Activated CD8-positive, alpha-beta memory T cell treated with anti-CD3 and anti-CD28 coated beads, Interleukin-2, amount 10 ng/mL, durations not matched to agents 7 days and 5 days (primary cell): ENCODE measurements at places on chromosomes 7 and 10.

GRCh38 chr10:46556515-46557318, at the start of gene GPRIN2:
Gene GPRIN2 (minus strand): TSS chr10:46556658. CDS start chr10:46550736, 5,922 bp downstream.
- DNase-seq: peak; percentile 38

DNA sequence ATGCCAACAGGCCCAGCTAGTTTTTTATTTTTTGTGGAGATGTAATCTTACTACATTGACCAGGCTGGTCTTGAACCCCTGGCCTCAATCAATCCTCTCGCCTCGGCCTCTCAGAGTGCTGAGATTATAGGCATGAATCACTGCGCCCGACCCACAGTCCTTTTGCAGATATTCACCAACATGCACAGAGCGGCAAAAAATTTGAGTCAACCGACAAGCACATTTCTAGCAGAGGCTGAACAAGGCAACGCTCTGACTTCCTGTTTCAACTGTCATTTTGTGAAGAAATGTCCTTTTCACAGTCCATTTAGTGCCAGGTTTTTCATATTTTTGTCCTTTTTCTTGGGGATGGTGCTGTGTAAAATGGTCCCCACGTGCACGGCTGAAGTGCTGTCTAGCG, 71.1 kb upstream of the KAT6B start:
- DNase-seq: no peak

DNA sequence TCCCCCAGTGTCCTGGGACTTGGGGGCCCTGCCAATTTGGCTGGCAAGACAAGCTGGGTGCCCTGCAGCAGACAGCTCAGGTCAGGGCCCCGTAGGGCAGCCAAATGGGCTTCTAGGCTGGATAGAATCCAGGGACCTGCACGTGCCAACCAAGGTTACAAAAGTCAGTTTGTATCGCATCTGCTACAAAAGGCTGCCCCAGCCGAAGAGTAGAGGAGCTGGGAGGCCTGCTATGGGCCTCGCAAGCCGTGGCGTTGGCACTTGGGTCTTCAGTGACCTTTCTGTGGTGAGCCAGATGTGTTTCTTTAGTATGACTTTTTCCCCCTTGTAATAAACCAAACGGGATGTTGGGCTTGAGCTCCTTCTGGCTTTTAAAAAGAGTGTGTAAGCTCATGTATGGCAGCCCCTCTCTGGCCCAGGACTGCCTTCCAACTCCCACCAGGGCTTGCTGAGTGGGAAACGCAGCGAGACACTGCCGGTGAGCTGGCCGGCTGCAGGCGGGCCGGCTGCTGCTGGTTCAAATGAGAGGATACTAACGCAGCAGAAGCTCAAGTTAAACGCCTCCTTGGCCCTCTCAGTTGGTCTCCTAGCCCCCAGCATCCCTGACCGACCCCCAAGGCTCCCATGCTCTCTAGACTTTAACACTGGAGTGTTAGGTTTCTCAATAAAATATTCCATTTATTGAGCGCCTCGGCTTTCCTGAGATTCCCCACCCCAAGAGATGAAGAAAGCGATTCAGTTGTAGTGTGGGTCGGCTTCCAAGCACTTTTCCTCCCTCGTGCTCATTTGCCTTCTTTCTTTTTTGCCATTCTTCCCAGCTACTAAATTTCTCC, 3.1 kb upstream of the HOXA10 start:
- DNase-seq: no peak

DNA sequence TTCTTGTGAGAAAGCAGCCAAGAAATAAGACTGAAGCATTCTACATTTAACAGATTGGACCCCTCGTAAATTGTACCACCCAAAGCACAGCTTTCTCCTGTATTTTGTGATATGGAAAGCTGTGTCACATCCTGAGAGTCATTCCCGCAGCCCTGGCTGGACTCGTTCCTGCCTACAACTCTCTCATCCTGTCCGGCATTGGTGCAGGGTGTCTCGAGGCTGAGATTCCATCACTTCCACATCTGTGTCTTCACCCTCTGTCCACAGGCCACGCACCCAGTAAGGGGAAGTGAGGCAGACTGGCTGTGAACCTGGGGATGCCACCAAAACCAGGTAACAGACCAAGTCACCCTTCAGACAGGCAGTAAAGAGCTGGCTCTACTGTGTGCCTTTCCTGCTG, 146.2 kb upstream of the KLF6 start:
- no peak for DNase-seq

DNA sequence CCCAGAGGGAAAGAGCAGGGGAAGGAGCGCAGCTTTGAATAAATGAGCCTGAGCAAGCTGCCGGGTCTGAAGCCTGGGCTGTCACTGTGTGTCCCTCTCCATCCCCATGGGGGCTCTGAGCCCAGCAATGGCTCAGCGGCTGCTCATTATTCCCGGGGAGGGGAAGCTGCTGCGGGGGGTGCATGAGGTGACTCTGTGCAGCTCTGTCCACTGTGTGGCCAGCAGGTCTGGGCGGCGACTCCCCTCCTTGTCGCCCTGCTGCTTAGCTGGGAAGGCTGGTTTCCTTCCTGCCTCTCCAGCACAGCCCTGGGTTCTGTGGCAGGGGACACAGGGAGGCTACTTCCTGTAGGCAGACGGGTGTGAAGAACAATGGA, 234.2 kb downstream of the PRPF18 start:
- DNase-seq: no peak

- no peak for DNase-seq
Measured at GRCh38 chr7:85413718-85414117, 226.9 kb upstream of the SEMA3D start.

DNA sequence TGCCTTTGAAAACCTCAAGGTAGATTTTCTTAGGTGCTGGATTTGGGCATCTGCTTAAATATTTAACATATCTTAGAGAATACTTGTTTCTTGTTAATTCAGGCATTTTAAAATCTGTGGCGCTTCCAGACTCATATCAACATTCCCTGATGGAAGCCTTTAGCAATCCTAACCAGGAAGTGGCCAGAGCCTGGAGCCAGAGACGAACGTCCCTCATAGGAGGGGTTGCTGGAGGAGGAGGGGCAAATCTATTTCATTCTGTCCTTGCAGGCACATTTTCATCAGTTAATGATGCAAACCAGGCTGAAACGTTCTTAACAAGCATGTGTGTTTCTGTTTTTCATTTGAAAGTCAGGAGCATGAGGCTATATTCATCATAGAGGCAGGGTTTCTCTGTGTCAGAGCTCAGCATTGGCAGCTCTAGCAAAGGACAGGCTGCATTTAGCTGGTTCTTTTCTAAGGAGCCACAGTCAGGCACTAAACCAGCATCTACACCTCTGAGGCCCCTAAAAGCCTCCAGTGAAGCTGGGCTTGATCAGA, 17.8 kb upstream of the IFIT2 start:
- DNase-seq: no peak

DNA sequence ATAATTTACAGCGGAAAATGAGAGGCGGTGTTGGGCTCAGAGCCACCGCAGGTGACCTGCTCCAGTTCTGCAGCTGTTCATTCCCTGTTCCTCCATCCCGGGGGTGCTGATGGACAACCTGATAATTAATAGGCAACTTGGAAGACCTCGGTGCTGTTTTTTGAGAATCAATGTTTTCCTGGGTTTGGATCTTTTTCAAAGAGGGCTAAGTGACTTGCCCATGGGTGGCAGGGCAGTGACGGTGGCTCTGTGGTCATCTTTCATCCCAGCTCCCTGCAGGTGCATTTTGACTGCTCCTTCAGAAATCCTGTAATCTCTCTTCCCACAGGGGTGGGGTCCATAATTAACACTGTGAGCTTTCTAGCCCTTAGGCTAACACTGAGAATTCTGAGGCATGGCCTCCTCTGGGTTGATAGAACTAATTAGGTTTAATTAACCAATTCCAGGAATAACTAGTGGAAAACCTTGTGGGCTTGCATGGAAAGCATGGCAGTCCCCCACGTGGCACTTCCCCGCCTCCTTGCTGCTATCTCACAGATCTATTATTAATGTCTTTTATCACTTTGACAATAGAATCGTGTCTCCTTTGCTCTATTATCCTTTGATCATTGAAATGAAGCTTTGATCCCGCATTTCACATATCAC, 217.9 kb downstream of the GLRX3 start:
- DNase-seq: no peak

DNA sequence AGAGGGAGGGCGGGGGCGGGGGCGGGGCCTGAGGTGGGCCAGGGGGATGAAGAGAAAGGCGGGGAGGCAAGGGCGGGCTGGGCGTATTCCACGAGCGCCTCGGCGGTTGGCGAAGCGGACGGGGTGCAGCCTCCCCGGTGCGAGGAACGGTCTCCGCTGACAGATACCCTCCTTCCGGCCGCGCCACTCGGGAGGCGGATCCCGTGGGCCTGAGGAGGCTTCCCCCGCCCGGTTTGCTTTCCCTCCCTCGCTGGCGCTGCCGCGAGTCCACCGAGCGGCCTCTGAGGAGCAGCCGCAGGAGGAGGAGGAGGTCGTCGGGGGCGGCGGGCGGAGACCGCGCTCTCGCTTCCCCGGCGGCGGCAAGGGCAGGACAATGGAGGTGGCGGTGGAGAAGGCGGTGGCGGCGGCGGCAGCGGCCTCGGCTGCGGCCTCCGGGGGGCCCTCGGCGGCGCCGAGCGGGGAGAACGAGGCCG, at the start of gene TRIM24:
TSS of gene TRIM24 (plus strand) at position 84 of the 473 bp plus-strand sequence. CDS start at position 374, 290 bp downstream.
- no peak for DNase-seq

DNA sequence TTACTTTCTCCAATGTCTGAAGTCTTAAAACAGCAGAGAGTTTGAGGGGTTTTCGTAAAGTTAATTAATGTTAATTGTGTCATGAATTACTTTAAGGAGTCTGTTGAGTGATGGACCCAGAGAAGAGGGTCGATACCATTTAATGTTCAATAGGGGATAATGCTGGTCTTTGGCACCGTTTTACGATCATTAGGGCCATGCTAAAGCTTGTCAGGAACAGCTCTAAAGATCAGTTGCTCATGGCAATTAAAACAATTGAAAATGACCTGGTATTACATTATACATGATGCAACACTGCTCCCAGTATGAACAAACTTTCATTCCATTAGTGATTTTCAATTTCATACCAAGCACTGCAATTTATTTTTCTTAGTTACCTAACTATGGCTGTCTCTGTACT, 296.9 kb downstream of the ETV1 start:
- DNase-seq: no peak

DNA sequence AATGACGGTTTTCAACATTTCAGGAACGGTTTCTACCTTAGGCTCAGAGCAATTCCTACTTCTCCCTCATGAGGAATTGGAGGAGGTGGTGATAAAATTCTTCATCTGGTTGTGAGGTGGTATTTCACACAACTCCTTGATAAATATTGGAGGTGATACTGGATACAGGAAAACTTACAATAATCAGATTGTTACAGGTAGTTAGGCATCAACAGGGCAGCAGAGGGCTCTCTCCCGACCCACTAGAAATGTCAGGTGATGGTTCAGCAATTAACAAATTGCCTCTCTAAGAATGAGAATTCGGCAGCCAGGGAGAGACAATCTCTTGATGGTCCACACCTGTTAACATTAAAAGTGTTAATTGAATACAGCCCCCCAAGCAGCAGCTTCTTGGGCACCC, 22.6 kb downstream of the ZNF786 start:
- no peak for DNase-seq

- DNase-seq: no peak
Measured at GRCh38 chr10:113600569-113600968, 47.7 kb downstream of the HABP2 start.

DNA sequence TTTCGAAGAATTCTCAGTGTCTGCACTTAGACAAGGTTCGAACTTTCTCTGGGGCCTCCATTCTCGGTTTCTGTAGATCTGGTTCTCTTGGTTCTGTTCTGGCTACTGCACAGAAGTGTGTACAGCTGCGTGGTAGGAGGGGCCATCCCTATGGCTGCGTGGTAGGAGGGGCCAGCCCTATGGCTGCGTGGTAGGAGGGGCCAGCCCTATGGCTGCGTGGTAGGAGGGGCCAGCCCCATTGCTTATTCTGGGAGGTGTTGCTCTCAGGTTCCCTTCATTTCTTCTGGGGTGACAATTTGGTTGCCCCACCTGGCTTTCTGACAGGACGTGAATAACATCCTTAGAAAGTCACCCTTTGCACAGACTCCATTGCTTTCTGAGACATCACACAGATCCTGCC, 65.2 kb upstream of the CHST15 start:
- no peak for DNase-seq

- DNase-seq: no peak
Measured at GRCh38 chr10:26628395-26628794, 69.1 kb upstream of the PDSS1 start.

GRCh38 chr10:11515596-11516430, 95.6 kb downstream of the USP6NL start:
- peak; percentile 68 for DNase-seq
